Stimulated activated CD8-positive, alpha-beta memory T cell treated with anti-CD3 and anti-CD28 coated beads, Interleukin-15, amount 100 ng/mL, for 1 hour (primary cell): ENCODE measurements at places on chromosomes 12 and 14.

DNA sequence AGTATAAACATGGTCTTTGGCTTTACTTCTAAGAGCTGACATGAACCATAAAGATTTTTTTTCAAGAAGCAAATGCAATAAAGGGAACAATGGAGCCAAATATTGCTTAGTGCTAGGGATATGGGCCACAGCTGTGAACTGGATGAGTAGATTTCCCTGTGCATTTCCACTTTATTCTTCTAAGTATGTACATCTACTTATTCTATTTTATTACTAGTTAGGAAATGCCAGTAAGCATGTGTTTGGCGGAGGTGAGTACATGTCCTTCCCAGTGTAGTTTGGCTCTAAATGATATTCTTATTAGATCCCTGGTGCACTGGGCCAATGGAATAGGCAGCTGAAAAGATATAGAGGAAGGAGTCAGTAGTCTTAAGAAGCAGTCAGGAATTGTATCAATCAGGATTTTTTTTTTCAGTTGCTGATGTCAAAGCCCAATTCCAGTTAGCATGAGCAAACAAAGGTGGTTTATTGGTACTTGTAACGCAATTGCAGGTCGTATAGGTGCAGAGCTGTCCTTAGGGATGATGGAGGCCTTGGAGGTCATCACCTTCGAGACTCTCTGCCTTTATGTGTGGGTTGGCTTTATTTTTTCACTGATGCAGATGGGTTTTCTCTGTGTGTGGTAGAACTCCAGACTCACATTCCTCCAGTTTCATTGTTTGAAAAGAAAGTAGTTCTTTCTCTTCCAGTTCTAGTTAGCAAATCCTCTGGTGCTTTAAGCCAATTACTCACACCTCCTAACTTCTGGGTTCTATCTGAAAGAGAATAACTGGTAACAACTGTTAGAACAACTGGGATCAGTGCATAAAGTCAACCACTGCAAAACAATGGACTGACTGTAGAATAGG lies 139.0 kb upstream of the LRIG3 start:
- DNase-seq = no peak

DNA sequence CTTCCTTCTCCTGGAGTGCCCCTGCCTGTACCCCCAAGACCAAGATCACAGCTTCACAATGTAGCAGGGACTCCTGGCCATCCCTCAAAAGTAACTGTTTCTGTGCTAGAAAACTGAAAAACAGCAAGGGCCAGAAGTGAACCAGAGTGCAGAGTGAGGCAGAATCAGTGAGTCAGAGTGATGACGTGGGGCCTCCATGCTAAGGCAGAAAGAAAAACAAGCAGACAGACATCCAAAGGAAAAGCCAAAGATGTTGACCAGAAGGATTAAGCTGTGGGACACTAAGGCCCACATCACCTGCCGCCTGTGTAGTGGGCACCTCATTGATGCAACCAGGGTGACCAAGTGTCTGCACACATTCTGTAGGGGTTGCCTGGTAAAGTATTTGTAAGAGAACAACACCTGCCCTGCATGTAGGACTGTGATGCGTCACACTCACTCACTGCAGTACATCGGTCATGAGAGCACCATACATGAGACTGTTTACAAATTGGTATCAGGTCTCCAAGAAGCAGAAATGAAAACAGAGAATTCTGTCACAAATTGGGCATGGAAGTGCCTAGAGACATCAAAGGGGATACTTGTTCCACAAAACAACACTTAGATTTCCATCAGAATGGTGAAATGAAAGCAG lies 51.2 kb downstream of the ARMH4 start:
- DNase-seq = no peak

GRCh38 chr12:102642199-102642598 lies 161.8 kb upstream of the IGF1 start:
- DNase-seq = no peak

GRCh38 chr12:1912580-1913376 lies 5.7 kb downstream of the CACNA2D4 start:
- DNase-seq = no peak

GRCh38 chr12:131471946-131472732 lies 238.8 kb upstream of the SFSWAP start:
- no peak for DNase-seq

GRCh38 chr14:86639146-86639545 lies 1109.2 kb downstream of the FLRT2 start:
- no peak for DNase-seq

GRCh38 chr12:32423559-32423958 lies 24.2 kb downstream of the FGD4 start:
- no peak for DNase-seq

GRCh38 chr12:31504625-31505222 lies 86.2 kb downstream of the DENND5B start:
- DNase-seq = no peak
